ENCODE measurements at places on chromosomes 7 and 10.

GRCh38 chr7:64907641-64908326 lies 4.7 kb downstream of the ZNF273 start:
- no peak for DNase-seq

- no peak for DNase-seq
These were observed 609.0 kb upstream of the FOXK1 start for GRCh38 chr7:4073052-4073451.

- no peak for DNase-seq
These were observed 128.2 kb downstream of the AKR1D1 start for GRCh38 chr7:138204285-138204981.

GRCh38 chr10:14186245-14186644 lies 144.5 kb downstream of the FRMD4A start:
- no peak for DNase-seq

Measured in head of caudate nucleus (tissue), 42 donors.